Cortex of kidney (tissue), 1 donor: ENCODE measurements at places on chromosomes 16 and 17.

DNA sequence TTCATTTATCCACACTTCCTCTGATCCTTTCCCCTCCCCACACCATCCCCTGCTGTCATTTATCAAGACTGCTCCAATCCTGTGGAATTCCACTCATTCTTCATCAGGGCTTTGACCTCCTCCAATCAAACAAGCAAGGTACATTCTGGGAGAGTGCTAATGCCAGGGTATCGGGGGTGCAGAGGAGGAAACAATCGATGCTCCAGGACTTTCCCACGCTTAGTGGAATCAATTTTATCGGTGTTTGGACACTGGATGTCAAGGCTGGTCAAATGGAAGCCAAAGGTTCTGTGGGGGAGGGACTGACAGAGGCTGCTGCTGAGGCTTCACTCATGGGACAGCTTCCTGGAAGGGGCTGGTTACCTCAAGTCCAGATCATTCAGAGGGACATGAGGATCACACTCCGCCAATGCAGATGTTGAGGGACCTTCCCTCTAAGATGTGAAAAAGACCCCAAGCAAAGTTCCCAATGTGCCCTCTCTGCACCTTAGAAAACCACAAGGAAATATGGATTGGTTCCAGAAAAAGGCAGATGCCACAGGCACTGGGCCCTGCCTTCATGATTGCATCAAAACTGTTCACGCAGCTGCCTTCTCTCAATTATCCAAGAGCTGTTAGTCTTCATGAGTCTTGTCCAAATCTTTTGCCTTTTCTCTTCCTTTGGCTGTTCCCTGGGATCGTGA, 44.7 kb upstream of the SOX9 start:
- DNase-seq = no peak

DNA sequence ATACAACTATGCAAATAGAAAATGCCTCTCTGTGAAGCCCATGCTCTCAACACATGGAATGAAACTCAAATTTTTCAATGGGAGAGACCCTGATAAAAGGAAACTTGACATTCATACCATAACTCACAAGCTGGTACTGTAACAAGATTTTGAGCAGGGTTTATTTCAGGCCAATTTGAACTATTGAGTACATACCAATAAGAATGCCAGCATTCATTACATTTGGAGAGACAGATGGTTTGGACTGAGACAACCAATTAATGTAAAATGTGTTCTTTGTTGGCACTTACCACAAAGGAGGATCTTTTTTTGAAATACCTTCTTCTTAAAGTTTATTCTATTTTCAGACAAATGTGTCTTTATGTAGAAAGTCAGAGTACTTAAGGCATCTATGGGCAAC, 1357.0 kb upstream of the GOT2 start:
- no peak for DNase-seq

- DNase-seq = no peak
Measured at GRCh38 chr17:2011411-2012371, 13.4 kb downstream of the RTN4RL1 start.

- DNase-seq = no peak
Measured at GRCh38 chr16:77785373-77785764, 3.0 kb upstream of the VAT1L start.

- no peak for DNase-seq
Measured at GRCh38 chr16:13306161-13306995, 405.0 kb downstream of the SHISA9 start.

DNA sequence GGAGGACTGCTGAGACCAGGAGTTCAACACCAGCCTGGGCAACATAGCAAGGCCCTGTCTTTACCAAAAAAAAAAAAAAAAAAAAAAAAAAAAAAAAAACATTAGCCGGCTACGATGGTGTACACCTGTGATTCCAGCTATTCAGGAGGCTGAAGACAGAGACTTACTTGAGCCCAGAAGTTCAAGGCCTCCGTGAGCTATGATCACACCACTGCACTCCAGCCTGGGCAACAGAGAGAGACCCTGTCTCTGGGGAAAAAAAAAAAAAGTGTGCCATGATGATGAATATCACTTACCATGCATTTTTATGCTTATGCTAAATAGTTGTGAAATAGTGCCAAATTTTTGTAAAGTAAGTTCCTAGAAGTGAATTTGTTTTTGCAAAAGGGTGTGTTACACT, 197.0 kb downstream of the LGALS9B start:
- DNase-seq = no peak

DNA sequence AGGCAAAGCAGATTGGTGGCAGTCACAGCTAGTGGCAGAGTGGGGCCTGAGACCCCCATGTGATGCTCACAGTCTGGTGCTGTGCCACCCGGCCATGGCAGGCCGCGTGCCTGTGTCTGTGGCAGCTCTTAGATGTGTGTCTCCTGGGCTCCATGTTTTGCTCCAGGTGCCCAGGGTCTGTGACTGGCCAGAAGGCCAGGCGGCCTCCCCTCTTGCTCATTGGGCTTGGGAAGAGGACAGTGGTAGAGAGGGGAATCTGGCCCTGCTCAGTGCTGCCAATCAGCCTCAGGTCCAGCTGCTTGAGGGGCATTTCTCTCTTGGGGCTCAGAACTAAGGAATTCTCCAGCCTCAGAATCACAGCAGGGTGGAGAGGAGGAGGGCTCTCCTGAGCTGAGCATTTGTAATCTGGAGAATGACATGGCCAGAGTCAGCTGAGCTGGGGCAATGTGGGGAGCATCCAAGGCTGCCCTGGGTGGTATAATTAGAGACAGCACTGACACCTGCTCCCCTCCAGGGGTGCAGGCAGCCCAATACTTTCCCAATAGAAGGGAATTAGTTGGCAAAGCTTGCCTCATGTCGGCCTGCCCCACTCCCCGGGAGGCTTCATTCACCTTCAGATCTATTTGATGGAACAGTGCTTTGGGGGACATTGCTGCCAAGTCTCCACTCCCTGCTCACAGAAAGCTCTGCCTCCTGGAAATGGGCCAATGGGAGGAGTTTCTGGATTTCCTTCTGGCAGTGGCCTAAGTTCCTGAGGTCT, 2.7 kb upstream of the LASP1NB start:
- no peak for DNase-seq

GRCh38 chr17:75390982-75391381, 14.5 kb downstream of the GRB2 start:
- no peak for DNase-seq

DNA sequence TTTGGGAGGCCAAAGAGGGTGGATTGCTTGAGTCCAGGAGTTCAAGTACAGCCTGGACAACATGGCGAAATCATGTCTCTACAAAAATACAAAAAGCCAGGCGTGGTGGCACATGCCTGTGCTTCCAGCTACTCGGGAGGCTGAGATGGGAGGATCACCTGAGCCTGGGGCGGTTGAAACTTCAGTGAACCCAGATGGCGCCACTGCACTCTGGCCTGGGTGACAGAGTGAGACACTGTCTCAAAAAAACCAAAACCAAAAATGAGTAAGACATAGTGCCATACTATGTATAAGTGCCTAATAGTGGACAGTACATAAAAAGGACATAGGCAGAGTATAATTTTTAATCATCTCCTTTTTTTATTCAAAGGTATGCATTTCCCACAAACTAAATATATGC, 4.0 kb downstream of the CTC1 start:
- no peak for DNase-seq

GRCh38 chr17:15475631-15476354, 8.4 kb upstream of the CDRT4 start:
- DNase-seq = no peak

DNA sequence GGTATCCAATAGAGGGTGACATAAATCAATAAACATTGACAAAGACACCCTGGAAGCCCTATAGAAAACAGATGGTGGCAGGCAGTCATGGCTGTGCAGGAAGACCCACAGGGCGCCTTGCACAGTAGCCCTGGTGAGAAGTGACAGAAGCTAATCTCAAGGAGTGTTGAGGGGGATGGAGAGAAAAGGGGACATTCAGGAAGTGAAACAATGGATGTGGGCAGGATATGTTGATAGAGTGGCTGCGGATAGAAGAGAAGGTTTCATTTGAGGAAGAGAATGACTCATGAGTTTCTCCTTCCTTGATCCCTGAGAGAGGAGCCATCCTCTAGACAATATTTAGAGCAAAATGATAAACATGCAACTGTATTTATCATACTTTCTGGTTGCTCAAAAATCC, 468.8 kb upstream of the HSBP1 start:
- DNase-seq = no peak

- DNase-seq = no peak
Measured at GRCh38 chr17:9924735-9925191, 19.7 kb upstream of the RCVRN start.

- no peak for DNase-seq
Measured at GRCh38 chr16:29791845-29792807, 1.6 kb downstream of the KIF22 start.

DNA sequence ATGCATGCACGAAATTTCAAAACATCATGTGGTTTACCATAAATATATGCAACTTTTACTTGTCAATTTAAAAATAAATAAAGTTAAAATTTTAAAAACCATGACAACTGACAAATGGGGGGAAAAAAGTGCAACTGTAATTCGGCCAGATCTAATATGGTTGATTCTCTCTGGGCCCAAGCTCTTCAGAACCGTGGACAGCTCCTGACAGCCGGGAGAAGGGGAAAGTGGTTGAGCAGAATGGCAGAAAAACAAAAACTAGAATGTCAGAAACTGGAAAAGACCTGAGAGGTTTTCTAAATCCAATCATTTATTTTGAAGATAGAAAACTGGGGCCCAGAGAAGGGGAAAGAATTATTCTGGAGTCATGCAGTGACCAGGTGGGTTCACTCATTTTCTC, 126.6 kb downstream of the TMEM132E start:
- DNase-seq = no peak
